NCI-H1436 treated with DMSO at 0.1 percent for 48 hours (cell line): ENCODE measurements at places on chromosomes 16 and 17.
A peak's percentile ranks its signal among the peaks of the same experiment; 100 is the strongest.

DNA sequence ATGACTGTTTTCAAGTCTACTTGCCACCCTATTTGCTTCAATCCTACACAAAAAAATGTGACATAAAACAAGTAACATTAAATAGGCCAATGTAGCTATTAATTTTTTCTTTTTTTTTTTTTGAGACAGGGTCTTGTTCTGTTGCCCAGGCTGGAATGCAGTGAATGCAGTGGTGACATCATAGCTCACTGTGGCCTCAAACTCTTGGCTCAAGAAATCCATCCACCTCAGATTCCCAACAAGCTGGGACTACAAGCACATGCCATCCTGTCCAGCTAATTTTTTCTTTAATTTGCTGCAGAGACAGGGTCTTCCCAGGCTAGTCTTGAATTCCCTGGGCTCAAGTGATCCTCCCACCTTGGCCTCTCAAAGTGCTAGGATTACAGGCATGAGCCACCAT is 29.4 kb downstream of the ANKFY1 start:
- no peak for DNase-seq

DNA sequence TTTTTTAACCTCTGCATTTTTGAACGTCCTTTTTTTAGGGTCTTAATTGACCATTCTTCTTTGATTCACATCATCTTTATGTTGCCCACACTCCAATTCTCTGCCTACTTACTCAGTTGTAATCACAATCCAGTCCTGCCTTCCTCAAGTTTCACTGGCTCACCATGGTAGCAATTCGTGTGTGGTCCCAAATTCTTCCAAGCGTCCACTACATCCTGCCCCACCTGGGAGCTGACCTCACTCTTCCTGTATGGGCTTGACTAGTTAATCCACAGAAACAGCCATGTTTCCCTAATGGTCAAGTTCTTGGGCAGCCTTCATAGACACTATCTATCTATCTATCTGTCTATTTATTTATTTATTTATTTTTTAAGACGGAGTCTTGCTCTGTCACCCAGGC is 7.1 kb downstream of the TLCD2 start:
- no peak for DNase-seq

GRCh38 chr16:1258225-1258600 is 2.3 kb downstream of the TPSD1 start:
- no peak for DNase-seq

DNA sequence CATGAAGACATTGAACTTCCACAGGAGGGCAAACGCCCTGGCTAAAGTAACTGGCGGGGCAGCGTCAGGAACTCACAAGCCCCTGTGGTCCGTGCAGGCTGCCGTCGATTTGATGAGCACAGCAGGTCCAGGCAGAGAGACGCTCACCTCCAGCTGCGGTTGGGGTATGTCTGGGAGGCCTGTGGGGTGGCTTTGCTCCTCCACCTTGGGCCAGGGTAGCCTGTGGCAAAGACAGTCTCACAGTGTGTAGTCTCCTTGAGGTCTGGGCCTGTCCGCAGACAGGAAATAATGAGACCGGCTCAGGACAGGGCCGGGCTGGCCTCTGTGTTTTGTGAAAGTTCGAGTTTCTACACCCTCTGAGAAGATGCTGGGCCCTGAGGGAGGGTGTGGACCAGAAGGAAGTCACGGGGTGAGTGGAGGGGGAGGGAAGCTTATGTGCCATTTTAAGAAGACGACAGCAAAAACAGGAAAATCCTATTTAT is 103.3 kb downstream of the METRNL start:
- DNase-seq = no peak

DNA sequence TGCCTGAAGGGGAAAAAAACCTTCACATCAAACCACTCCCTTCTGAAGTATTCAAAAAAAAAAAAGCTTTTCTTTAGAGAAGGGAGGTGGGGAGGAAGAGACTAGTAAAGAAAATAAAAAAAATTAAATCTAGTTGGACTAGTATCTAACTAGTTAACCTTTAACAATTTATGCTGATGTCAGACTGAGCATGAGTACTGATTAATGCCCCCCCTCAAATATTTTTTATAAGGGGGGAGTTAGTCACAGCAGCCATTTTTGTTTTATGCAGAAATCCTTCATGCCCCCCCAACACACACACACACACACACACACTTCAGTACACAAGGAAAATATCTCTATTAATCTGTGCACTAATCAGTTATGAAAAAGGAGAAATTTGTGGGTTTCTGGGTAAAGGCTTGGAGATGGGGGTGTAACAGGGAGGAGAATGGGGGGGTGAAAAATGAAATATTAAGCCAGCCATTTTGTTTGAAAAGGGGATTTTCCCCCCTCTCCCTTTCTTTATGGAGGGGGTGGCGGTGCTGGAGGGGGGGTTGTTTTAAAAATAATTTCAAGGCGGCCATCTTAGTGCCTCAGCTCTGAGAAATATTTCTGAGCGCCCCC is 4.7 kb upstream of the CHD3 start:
- DNase-seq = no peak

DNA sequence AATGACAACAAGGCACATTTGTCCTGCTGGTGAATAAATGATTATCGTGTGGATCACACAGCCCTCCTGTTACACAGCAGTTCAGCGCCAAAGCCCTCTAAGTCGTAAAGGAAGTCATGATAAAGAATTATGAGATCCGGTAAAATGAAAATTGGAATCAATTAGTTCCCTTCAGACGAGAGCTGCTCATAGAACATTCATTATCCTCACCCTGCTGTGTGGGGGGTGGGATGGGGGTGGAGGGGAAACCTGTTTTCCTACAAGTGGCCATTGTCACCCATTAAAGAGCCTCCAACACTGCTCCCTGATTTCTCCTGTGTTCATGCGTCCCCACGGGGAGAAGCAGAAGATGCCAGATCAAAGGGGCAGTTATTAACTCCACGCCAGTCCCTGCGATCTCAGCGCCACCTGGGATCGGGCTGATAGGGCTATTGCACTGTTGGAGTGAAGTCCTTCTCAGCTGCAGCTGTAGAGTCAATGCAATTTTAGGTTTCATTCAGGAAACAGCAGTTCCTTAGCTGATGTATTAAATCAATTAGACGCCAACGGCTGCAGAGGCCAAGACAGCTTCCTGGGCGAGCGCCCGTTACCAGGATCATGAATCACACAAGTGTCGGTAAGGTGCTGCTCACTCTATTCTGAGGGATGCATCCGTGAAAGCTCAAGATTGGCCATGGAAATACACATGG is 19.2 kb upstream of the CACNG4 start:
- peak; percentile 62 for DNase-seq

DNA sequence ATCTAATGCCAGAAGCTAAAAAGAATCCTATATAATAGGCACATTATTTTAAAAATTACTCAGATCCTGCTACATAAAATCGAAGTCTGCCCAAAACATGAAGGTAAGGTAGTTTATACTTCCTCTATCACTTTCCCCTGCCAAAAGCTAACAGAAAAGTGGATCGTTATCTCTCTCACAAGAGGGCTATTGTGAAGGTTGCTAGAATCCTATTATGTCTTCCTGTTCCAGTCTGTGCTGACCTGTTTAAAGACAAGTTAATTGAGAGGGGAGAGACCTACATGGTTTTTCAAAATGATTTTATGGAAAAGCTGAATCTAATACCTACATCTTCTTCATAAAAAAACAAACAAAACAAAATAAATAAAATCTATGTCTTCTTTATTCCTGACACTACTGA is 1410.9 kb upstream of the CDH8 start:
- no peak for DNase-seq

DNA sequence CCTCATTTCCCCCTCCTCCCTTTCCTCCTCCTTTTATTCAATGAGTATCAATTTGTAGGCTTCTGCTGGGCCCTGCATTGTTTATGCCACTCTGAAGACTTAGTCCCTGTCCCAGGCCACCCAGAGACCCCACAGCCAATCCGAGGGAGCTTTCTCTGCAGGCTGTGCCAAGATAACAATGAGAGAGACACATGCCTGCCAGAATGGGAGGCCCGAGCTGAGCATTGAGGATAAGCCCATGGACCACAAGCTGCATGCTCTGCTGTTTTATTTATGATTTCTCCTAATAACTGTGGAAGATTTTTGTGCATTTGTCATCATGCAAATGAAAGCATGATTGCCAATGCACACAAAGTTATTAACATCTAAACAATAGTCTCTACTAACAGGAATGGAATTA is 3.0 kb downstream of the RCVRN start:
- DNase-seq = no peak

DNA sequence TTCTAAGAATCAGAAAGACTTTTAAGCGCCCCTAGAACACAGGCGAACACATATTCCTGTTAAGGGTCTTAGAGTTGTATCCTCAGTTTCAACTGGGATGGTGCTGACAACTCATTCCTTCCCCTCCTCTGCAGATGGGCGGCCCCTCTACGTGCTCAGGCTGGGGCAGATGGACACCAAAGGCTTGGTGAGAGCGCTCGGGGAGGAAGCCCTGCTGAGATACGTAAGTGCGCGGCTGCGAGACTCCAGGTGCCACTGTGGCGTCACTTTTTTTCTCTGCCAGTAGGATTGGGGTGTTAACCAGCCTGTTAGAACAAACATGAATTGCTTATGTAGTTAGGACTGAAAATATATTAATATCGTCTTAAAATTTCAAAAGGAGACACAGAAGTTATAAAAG is 62.7 kb downstream of the SEC14L1 start:
- no peak for DNase-seq

- DNase-seq = no peak
Observed at GRCh38 chr17:74633326-74633725, 9.8 kb upstream of the CD300E start.

- no peak for DNase-seq
Observed at GRCh38 chr16:76913046-76913445, 277.9 kb upstream of the MON1B start.

- no peak for DNase-seq
Observed at GRCh38 chr17:19381741-19382444, 3.6 kb downstream of the MAPK7 start.

DNA sequence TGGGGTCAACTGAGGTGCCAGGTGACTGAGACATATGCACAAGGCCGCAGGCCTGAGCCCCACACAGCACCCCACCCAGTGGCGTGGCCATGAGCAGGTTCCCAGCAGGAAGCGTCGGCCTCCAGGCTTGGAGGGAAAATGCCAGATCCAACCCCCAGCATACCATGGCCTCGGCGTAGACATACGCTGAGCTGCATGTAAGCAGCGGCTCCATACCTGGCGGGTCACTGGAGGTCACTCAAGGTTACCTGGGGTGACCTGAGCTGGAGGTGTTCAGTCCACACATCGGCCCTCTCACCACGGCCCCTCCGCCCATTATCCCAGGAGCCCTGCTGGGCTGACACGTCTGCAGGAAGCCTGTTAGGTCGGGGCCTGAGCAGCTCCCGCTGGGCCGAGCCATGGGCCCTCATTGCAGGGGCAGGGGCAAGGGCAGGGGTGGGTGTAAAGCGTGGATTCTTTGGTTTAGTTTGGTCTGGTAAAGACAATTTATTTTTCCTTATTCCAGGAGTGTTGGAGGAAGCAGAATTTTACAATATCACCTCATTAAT is 15.2 kb downstream of the KCTD5 start:
- no peak for DNase-seq

DNA sequence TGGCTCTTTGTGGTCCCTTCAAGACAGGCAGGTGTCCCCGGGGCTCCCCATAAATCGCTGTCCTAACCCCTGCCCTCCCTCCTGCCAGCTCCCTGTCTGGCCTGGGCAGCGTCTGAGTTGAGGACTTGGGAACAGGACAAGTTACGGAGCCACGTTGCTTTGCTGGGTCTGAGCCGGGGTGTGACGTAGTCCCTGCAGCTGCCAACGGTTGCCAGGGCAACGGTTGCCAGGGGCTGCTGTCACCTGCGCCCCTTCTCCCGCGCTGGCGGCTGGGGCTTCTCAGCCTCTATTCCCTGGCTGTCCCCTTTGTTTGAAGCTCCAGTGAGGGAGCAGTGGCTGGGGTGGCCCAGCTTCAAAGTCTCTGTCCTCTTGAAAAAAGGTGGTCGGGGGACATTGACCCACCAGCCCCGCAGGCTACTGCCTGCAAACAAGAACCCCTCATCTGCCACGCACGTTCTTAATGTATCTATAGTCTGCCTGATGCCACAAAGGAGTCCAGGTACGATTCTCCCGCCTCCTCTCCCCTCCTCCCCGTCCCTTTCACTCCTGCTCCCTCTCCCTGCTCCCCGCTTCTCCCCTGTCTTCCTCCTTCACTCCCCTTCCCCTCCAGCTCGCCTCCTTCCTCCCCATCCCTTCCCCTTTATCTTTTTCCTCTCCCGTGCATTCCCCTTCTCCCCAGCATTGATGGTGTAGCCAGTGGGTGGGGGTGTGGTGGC is 10.9 kb downstream of the ADGRG1 start:
- DNase-seq = peak; percentile 30

DNA sequence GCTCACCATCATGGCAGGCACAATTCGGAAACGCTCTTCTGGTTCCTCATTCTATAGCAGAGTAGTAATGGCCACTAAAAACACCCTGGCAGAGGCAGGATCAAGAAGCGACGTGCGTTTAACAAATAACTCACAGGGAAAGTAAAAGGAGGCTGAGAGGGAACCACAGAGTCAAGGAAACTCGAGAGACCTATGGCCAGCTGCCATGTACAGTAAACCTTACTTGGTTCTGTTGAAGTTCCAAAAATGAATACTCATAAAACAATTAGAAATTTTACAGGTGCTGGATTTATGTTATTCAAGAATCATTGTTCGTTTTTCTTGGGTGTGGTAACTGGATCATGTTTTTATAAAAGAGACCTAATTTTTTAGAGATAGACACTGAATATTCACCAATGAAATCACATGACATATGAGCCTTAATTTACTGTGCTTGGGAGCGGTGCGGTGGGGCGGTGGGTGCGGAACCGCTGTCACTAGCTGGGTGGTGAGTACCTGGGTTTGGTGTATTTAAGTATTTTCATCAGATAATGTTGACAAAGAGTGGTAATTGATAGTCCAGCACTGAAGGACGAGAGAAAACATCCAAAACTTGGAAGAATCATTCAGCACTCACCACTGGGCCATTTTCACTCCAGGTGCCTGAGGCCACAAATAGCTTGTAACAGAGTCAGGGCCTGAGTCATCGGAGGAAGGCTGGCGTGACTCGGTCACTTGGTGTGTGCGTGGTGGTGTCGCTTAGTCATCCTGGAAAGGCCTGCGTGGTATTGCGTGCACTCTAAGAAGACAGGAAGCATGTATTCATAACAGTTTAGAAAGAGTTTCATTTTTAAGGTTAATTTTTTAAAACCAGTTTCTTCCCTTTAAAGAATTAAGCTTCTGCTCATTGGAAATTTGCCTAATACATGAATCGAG is 135.4 kb upstream of the CHMP6 start:
- no peak for DNase-seq

GRCh38 chr17:74778960-74779359 is 2.8 kb upstream of the NAT9 start:
- DNase-seq = no peak

GRCh38 chr17:35460354-35460851 is 11.8 kb upstream of the SLFN13 start:
- no peak for DNase-seq

DNA sequence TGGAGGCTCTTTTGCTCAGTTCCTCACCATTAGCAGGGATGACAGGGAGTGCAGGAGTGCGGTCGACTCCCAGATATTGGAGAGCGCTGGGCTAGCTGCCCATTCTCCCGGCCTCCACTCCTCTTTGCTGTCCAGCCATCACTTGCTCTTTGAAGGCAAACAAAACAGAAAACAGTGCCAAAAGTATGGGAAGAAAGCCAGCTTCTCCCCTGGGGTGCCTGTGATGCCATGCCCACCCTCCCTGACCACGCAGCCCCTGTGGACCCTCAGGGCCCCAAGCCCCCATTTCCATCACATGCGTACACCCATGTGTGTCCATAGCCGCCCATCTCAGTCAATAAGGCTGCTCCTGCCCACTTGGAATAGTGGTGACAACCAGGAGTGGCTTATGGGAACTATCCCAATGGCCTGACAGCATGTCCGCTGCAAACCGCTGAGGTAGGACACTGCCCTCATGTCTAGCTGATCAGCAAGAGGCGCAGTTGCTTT is 30.0 kb downstream of the MAPT start:
- no peak for DNase-seq

- DNase-seq = no peak
Observed at GRCh38 chr16:58440131-58440530, 47.9 kb downstream of the GINS3 start.
